Panc1 (cell line): ENCODE measurements at places on chromosomes 6 and 20. TPM values are rescaled to one million over a fixed set of nuclear protein-coding genes. Genes with fewer than 3 reads are reported as not detected.

The TCF21 gene
- total RNA-seq = not detected

DNA sequence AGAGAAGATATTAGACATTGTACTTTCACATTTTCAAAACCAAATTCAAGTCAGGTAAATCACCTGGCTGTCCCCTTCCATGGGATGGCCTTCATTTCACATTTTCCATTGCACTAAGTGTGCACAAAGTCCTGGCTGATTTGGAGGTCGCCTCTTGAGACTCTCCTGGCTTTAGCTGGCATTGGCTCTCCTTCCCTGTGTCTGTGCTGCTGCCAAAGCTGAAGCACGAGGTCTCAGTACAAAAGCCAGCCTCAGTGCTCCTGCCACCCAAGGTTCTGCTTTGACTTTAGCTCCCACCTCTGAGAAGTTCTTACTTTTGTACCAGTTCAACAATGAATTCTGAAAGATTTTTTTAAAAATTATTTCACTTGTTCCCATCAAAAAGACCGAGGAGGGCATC is 289.2 kb upstream of the CNR1 start:
- no peak for DNase-seq

The DDX43 gene
- 24.9 TPM for total RNA-seq

GRCh38 chr6:127462376-127462775 is 3.2 kb upstream of the KIAA0408 start:
- no peak for DNase-seq

The TUBB2A gene
- total RNA-seq = 33.3 TPM
